ENCODE measurements at places on chromosomes 12 and 14.

- DNase-seq = no peak
Observed at GRCh38 chr14:63624701-63625100, 17.0 kb downstream of the WDR89 start.

DNA sequence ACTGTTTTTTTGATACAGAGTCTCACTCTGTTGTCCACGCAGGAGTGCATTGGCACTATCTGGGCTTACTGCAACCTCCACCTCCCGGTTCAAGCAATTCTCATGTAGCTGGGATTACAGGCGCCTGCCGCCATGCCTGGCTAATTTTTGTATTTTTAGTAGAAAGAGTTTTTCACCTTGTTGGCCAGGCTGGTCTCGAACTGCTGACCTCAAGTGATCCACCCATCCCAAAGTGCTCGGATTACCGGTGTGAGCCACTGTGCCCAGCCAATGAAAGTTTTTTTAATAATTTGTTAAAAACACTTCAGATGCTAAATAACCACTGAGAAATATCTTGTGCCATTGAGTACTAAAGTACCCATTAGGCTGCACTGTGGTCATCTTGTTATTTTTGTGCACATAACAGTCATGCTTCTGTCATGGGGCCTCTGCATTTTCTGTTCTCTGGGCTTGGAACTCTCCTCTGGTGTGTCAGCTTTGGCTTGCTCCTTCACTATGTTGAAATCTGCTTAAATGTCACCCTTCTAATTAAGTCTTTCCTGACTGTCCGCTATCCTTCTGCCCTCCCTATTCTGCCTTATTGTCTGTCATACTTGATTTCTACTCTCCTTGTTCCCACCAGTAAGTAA, 105.1 kb downstream of the KTN1 start:
- no peak for DNase-seq

- DNase-seq = no peak
Observed at GRCh38 chr14:70926235-70926830, 19.1 kb downstream of the PCNX1 start.

GRCh38 chr12:116002890-116003536, 274.5 kb downstream of the MED13L start:
- no peak for DNase-seq

DNA sequence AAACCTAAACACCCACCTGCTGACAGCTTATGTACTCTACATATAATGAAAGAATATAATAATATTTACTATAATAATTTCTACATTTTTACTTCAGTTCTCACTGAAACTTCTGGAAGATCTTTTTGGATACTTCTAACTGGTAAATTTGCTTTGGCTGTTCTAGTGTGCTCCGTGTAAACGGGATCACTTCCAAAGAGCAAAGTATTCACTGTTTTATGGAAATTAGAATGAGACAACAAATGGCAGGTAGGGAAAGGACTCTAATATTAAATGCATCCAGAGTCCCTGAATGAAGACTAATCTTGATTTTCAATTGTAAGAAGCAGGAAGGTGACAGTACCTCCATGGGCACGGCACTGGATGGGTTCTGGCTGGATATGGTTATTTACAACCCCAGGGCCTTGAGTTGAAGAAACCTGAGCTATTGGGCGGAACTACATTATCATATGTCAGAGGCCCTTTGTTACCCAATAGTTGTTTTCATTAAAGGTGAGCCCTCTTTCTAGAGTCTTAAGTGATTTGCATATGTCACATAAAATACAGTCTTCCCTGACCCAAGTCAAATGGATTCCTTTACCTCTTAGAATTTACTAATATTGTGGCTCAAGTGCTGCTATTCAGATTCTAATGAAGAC, 10.7 kb downstream of the ERP29 start:
- no peak for DNase-seq

GRCh38 chr12:74602881-74603672, 65.4 kb downstream of the ATXN7L3B start:
- no peak for DNase-seq

DNA sequence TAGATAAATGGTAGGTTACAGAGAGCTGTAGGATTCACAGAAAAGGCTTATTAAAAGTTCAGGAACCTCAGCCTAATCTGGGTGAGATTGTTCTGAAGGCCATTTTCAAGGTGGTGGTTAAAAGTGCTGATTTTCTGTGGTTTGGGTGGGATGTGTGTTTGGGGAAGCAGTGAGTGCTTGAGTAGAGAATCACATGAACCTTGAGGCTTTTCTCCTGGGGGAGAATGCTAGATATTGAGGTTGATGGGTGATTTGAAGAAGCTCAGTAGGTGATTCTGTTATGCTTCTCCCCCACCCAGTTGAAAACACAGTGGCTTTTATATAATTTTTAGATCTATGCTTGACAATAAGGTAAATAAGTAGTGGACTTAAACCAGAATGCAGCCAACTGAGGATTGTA, 420.9 kb downstream of the PCNX1 start:
- no peak for DNase-seq

DNA sequence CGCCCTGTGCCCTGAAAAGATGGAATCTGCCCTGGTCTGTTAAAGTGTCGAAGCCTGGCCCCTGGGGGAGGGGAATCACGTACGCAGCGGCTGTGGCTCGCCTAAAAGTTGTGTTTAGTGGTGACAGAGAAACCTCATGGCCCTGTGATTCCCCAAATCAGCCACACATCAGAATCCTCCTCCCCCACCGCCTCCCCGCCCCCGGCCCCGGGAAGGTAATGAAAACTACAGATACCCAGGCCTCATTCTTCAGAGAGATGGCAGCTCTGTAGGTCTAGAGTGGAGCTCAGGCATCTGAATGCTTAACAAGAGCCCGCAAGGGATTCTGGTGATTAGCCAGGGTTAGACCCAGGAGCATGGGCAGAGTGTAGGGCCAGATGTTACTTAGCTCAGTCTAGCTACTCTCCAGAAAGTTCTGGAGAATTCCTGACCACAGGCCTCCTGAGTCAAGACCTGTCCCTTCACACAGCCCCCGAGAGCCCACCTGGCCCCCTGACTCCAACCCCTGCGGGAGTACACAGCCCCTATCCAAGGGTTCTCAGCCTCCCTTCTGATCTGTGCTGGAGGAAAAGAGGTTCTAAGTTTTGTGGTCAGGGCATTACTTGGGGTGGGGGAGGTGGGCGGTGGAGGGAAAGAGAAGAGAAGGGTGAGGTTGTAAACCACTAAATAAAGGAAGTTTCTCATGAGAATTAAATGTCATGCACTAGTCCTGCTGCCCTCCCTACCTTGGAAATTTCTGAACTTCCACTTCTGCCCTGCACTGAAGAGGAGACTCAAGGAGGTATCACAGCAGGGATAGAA, 114.8 kb downstream of the PLXNC1 start:
- peak; percentile 32 for DNase-seq

GRCh38 chr14:92175811-92176210, 54.0 kb downstream of the CPSF2 start:
- DNase-seq = no peak

DNA sequence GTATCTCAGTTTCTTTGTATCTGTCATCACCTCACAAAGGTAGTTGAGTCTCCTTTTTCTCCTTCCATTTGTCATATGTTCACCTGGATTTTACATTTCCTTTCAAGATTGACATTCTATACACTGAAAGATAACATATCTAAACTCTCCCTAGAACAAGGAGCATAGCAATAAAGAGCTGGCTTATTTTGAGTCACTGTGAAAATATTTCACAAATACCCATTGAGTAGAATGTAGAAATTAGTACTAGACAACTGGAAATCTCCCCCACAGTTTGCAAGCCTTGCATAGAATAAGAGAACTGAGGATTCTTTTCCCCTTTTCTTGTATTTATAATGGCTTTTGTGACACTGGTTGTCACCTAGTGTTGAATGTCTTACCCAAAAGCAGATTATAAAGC, 111.2 kb downstream of the KICS2 start:
- no peak for DNase-seq

- DNase-seq = no peak
Observed at GRCh38 chr14:99791476-99792209, 1.6 kb upstream of the EML1 start.

DNA sequence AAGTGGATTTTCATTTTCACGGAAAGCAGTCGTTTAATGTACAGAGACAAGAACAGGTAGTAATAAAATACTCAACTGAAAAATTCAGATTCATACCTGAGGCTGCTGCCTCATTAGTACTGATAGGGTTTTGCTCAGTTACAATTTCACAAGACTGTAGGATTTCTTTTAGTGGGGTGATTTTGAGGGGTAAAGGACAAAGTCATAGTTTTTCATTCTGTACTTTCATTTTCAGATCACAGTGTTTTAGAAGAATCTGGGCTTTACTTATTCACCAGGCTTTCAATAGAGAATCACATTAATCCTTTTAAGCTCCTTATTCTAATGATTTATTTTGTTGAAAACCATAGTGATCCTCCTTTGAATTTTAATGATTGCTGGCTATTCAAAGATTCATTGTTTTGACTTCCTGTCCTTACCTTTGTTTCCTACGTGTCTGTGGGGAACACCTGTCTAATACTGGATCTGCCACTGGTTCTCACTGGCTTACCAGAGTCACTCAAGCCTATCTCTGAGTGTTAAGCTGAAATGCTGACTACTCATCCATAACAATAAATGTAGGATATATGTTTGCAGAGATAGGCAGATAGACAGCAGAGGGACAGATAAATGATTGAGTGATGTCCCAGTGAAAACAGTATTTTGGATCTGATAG, 243.8 kb upstream of the NPAS3 start:
- no peak for DNase-seq

DNA sequence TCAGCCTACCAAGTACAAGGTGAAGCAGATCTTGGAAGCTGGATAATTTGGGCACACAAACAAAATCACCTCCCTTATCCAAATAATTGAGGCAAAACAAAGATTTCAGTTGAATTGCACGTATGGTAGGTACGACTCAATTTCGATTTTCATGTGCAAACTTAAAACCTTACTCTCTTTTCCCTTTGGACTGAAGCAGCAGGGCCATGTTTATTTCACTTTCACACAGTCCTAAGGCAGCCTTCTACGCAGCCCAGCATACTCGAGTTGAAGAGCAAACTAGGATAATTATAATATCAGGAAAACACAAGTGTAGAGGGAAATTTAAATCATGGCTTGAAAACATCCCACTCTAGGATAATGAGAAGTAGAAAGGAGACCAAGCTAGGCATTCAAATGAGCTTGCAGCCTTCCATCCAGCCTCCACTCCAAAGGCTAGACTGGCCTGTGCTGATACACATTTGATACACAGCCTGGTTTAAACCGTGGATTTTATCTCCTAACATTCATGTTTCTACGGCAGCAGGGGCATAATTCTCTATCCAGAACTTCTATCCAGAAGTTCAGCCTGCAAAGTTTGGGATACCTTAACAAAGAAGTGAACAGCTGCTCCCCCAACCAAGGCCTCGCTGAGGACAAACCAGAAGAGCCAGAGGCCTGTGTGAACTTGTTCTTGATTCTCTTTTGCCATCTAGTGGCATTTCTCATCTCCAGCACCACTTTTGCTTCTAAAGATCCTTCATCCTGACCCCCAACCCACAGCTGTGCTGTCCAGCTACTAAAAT, 2.4 kb upstream of the RNASE7 start:
- DNase-seq = no peak

Data from activated T-cell treated with anti-CD3 and anti-CD28 coated beads for 1 hour (primary cell).